ENCODE measurements at places on chromosomes 1 and 21.

- DNase-seq, result no peak
Observed at GRCh38 chr1:119374208-119374874, 5.8 kb downstream of the HAO2 start.

DNA sequence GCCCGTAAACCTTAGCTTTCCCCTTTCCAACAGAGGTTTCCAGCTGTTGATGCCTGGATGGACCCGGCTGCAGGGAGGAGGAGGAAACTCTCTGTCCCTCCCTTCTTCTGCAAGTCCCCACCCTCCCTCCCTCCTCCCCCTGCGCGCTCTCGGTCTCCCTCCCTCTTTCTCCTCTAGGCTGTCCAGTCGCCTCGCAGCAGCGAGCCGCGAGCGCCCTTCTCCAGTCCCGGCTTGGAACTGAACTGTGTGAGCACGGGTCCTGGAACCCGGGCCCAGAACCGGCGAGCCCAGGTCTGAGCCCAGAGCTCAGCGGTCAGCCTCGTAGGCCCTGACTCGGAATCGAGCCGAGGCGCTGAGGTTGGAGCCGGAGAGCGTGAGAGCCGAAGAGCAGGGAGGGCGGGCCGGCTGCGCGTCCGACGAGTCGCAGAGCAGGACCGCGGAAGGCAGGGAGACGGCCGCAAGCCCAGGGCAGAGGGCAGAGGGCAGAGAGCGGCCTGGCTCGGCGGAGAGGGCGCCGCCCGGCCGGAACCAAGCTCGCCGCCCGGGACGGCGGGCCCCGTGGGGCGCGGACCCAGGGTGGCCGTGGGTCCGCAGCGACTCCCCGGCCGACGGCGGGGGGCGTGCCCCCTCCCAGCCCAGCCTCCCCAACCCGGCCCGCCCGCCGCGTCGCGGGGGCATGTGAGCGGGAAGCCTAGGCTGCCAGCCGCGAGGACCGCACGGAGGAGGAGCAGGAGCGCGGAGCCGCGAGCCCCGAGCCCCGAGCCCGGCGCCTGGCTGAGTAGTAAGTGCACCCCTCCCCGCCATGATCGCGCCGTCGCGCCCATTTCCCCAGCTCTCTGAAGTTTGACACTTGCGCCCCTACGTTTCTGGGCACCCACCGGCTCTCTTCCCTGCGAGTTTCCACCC is at the start of gene SOX13:
Gene SOX13, plus strand, starts transcription at position 185 of the 906 bp plus-strand sequence. CDS start 39,801 bp downstream, outside the sequence.
- DNase-seq, result no peak

GRCh38 chr1:30778979-30779293 is 21.4 kb upstream of the LAPTM5 start:
- DNase-seq, result no peak

GRCh38 chr1:230632273-230632873 is 9.9 kb upstream of the COG2 start:
- no peak for DNase-seq

- no peak for DNase-seq
Observed at GRCh38 chr1:153291514-153291913, 21.2 kb downstream of the PGLYRP3 start.

GRCh38 chr1:55826381-55827080 is 611.4 kb upstream of the USP24 start:
- no peak for DNase-seq

DNA sequence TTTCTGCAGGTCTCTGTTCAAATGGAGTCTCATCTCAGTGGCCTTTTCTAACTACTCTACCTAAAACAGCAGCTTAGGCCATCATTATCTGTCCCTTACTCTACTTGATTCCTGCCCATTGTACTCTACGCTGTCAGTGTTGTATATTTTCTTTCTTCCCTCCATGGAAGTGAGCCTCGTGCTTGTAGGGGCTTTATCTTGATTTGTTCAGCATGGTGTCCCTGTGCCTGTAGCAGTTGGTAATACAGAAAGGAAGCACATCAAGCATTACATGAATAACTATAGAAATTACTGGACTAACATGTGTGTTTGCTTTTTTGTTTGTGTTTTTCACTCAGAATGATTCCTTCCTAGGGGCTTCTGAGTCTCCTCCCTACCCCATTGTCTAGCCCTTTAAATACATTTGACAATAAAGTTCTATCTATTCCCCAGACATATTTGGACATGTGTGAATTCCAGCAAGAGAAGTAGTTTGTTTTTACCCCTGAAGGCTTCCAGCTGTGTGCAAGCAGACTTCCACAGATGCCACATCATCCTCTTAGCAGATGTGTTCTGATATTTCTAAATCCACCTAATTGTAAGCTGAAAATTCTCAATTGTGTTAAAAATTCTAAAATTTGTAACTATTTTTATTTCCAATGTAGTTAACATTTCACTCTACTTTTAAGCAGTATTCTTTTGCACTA is 40.3 kb downstream of the PRMT2 start:
- no peak for DNase-seq

DNA sequence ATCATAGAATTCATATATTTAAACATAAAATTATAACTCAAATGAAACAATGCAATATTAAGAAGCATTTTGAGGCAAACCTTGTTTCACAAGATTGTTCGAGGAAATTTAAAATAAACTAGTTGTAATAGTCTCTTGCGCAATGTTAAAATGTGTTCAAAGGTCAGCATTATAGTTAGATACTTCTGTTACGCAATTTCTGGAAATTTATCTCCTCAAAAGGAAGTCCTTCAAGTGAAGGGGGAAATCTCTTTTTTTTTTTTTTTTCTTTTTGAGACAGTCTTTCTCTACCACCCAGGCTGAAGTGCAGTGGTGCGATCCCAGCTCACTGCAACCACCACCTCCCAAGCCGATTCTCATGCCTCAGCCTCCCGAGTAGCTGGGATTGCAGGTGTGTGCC is 52.1 kb downstream of the FMO4 start:
- no peak for DNase-seq

DNA sequence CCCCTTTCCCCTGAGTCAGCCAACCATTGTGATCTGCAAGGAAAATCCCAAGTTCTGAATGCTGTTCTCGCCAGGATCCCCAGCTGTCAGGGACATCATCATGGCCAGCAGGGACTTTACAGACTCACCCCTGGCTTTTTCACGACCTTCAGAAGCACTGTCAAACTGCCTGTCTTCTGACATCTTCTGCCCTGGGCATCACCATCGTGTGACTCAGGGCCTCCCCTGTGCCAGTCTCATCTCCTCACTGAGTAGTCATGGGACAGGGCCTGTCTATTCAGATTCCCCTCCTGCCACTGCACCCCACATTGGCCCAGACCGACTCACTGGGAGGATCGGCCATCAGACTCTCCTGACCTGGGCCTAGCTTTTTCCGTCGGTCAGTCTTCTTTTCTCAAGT is 72.5 kb upstream of the VAMP3 start:
- no peak for DNase-seq

GRCh38 chr1:98865796-98866195 is 138.9 kb downstream of the PLPPR5 start:
- DNase-seq, result no peak

DNA sequence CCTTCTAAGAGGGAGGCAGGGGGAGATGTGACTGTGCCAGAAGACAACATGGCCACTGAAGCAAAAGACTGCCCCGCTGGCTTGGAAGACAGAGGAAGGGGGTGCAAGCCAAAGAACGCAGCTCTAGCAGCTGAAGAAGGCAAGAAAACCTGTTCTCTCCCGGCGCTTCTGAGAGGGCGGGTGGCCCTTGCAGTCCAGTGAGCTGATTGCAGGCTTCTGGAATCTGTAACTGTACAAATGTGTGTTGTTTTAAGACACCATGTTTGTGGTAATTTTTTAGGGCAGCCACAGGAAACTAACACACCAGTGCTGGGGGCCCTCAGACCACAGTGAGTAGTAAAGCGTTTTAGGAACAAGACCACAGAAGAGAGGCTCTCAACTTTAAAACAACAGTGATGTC is 47.0 kb downstream of the CD46 start:
- DNase-seq, result no peak

DNA sequence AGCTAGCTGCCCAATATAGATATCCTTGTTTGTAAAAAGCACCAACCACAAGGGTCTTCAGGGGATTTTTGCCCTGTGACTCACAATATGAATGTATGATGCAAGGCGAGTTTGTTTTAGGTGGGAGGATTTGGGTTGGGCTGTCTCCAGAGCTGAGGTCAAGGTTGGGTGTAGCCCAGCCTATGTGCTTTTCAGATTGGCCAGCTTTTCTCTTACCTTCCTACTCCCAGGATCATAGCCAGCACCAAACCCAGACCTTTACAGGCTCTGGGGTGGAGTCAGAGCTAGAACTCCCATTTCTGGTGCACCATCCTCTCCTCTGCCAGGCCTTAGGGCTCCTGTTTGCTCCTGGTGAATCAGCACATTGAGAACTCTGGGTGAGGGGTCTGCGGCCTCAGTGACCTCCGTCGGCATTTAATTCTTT is 55.6 kb upstream of the GCLM start:
- no peak for DNase-seq

DNA sequence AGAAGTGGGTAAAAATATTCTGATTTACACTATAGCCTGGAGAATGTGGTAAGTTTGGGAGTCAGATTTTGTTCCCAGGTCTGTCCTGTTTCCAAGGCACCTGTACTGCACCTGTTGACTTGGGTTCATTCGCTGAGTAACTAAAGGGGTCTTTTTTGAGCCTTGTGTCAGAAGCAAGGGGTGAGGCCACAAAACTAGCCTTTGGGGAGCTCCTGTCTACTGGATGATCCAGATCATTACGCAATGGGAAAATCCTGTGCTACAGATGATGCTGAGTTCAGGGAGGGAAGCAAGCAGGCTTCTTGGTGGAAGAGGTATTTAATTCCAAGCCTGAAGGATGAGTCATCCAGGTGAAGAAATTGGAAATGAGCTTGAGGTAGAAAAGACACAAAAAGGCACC is 424.0 kb downstream of the MATN1 start:
- DNase-seq, result no peak

DNA sequence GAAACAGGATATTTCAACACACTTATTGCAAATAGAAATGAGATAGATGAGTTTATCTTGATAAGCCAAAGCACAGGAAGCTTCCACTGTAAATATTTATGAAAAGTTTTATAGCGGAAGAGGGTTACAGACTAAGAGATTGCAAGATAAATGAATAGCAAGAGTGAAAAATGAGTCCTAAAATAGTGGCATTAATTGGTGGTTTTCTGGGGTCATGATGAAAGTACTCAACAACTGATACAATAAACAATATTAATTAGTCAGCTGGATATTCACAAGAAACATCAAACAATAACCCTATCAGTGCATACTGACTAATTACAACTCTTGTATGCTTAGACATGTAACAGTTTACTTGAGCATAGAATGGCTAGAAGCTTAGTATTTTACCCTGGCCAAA is 154.8 kb upstream of the CHODL start:
- no peak for DNase-seq

DNA sequence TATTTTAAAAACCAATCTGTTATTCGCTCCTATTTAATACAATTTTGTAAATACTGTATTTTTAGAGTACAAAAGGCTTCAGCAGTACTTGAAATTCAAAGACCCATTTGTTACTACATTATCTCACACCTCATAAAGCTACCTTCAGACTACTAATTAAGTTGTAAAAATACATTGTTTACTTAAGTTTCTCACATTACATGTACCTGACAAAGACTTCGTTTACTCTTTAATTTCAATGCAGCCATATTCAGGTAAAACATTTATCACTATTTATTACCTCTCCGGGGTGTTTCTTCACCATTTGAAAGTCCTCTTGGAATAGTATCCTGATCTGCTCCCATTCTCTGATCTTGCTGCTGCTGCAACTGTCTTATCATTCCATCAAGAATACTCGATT is 55.2 kb downstream of the BRWD1 start:
- DNase-seq, result no peak
